A673 (cell line): ENCODE measurements at places on chromosomes 12 and 14. TPM values are rescaled to one million over a fixed set of nuclear protein-coding genes. Genes with fewer than 3 reads are reported as not detected.
A peak's percentile ranks its signal among the peaks of the same experiment; 100 is the strongest.

NGB gene
- not detected in 2 replicates for total RNA-seq

FGF6 gene
- not detected in 2 replicates for total RNA-seq

NT5DC3 gene
- total RNA-seq, result 18.2 and 19.7 TPM in 2 replicates

B3GNT4 gene
- total RNA-seq, result 0.15 and 0.22 TPM in 2 replicates

NOVA1 gene
- total RNA-seq, result 13.4 and 16.0 TPM in 2 replicates

DNA sequence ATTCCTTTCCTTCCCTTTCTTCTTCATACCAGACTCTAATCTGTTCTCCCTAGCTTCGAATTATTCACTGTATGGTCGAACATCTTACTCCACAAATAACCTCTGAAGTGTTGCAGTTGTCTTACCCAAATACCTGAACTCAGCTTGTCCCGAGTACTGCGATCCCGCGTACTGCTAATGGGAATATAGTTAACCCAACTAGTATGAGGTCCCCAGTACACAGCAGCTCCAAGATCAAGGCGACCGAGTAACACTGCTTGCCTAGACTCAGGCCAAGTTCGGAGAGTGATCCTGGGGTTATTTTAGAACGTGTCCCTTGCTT lies 462 bp upstream of the ETNK1 start:
- no peak for DNase-seq
- H3K27me3 ChIP-seq, result no peaks in the 10 kb centered on the region
- peaks cover 14% of the 10 kb centered on the region for H3K4me1 ChIP-seq

DNA sequence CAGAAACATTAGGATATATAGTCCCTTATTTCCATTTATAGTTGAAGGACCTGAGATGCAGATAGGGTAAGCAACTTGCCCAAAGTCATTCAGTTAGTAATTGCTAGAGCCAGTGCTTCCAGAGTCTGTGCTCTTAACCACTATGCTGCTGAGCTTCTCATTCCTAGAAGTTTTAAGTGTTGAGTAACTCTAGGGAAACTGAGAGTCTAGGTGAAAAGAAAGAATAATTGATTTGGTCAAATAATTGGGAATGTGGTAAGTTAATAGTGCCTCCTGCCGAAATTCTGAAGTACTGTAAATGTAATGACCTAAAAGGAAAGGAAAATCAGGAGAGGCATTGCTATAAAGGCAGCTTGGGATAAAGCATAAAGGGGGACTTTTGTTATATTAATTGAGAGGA lies 14.1 kb downstream of the PYROXD1 start:
- peaks cover 3% of the 10 kb centered on the region for H3K36me3 ChIP-seq
- no peak overlapping the region for H3K4me3 ChIP-seq
- peaks cover 5% of the 10 kb centered on the region for H3K4me1 ChIP-seq

DNA sequence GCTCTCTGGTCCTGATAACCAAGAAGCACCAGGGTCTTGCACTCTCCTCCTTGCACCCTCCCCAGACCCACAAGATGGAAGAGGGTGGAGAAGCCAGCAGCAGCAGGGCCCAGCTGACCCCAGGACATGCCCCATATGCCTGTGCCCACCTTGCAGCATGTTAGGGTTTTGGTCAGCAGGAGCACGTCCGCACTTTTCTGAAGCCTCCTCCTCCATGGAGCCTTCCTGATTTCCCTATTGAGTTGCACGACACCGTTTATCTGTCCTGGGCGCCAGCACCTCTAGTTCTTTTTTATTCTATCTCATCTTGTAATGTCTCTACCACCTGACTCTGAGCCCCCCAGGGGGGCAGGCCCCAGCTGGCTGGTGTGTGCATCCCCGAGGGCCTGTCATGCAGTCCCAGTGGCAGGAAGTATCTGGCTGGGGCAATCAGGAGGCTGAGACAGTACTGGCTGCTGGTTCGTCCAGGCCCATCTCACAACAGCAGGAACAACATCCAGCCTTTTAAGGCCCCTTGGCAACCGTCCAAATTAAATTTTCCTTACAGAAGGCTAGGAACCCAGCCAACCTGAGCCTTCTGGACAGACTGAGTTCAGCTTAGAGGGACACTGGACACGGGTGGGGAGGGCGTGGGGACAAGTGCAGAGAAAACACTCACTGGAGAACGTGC lies 39.6 kb downstream of the CCDC85C start:
- peak; percentile 54 for DNase-seq
- H3K36me3 ChIP-seq, result no peaks in the 10 kb centered on the region
- H3K27ac ChIP-seq, result no peak overlapping the region

GRCh38 chr12:86349196-86349595 lies 93.0 kb upstream of the MGAT4C start:
- no peak overlapping the region for H3K4me3 ChIP-seq
- no peaks in the 10 kb centered on the region for H3K27me3 ChIP-seq
- peaks cover 8% of the 10 kb centered on the region for H3K4me1 ChIP-seq
- H3K36me3 ChIP-seq, result no peaks in the 10 kb centered on the region
- peak overlapping the region; percentile 5 for H3K27ac ChIP-seq

- H3K27ac ChIP-seq, result no peak overlapping the region
- no peak for DNase-seq
- no peaks in the 10 kb centered on the region for H3K36me3 ChIP-seq
- H3K4me1 ChIP-seq, result peaks cover 12% of the 10 kb centered on the region
- no peaks in the 10 kb centered on the region for H3K27me3 ChIP-seq
Observed at GRCh38 chr14:103450416-103450815, 65.2 kb downstream of the MARK3 start.

DNA sequence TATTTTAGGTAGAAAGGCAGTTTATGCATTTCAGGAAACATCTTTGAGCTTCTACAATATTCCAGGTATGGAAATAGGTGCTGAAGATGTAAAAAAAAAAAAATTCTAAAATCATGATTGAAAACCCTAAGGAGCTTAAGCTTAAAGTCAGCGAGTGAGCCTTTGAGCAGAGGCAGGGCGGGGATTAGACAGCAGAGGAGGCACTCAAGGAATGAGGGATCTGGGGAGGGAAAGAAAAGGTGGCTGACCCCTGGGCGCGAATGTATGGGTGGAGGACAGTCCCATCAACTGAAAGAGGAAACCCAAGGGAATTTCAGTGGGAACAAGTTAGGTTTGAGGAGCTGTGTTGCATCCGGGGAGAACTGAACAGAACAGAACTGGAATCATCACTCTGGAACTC lies 6.4 kb upstream of the PTMS start:
- H3K4me3 ChIP-seq, result no peak overlapping the region
- H3K27ac ChIP-seq, result no peak overlapping the region
- no peak for DNase-seq
- peaks cover 12% of the 10 kb centered on the region for H3K4me1 ChIP-seq
- no peaks in the 10 kb centered on the region for H3K36me3 ChIP-seq
- H3K27me3 ChIP-seq, result no peaks in the 10 kb centered on the region

GRCh38 chr14:84857571-84857970 lies 672.4 kb upstream of the FLRT2 start:
- no peaks in the 10 kb centered on the region for H3K27me3 ChIP-seq
- no peak overlapping the region for H3K27ac ChIP-seq
- no peak overlapping the region for H3K4me3 ChIP-seq
- H3K4me1 ChIP-seq, result no peaks in the 10 kb centered on the region
- no peak for DNase-seq
- no peaks in the 10 kb centered on the region for H3K36me3 ChIP-seq

- no peaks in the 10 kb centered on the region for H3K36me3 ChIP-seq
- DNase-seq, result no peak
- H3K4me3 ChIP-seq, result no peak overlapping the region
- no peak overlapping the region for H3K27ac ChIP-seq
- no peaks in the 10 kb centered on the region for H3K4me1 ChIP-seq
Observed at GRCh38 chr12:113844495-113845210, 121.5 kb downstream of the RBM19 start.

- H3K36me3 ChIP-seq, result peaks cover 40% of the 10 kb centered on the region
- H3K4me1 ChIP-seq, result peaks cover 10% of the 10 kb centered on the region
- peak overlapping the region; percentile 57 for H3K4me3 ChIP-seq
- DNase-seq, result peak; percentile 96
Observed at GRCh38 chr14:24241829-24242443, 487 bp downstream of the TINF2 start.

- H3K4me3 ChIP-seq, result no peak overlapping the region
- no peak overlapping the region for H3K27ac ChIP-seq
- peaks cover 4% of the 10 kb centered on the region for H3K4me1 ChIP-seq
- no peaks in the 10 kb centered on the region for H3K36me3 ChIP-seq
- DNase-seq, result no peak
Observed at GRCh38 chr12:126107659-126108058, 1042.4 kb downstream of the AACS start.

DNA sequence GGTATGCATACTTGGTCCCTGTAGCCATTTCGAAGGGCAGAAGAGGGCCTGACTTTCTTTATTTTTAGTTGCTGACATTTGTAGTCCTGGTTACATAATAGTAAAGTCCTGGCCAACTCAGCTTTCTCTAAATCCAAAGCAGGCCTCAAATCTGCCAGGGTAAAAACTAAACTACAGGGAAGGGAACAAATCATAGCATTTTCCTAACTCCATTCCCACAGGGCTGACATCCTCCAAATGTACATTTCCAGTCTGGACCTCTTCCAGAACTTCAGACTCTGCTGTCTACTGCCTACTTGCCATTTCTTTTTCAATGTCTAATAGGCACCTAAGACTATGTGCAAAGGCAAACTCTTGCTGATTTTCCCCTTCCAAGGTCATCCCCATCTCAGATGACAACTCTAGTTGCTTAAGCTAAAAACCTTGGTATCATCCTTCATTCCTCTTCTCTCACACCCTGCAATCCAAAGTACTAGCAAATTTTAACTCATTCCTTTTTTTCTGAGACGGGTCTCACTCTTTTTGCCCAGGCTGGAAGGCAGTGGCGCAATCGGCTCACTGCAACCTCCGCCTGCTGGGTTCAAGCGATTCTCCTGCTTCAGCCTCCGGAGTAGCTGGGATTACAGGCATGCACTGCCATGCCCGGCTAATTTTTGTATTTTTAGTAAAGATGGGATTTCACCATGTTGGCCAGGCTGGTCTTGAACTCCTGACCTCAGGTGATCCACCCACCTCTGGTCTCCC lies 2.0 kb downstream of the DDIT3 start:
- no peaks in the 10 kb centered on the region for H3K27me3 ChIP-seq
- peaks cover 35% of the 10 kb centered on the region for H3K4me1 ChIP-seq

DNA sequence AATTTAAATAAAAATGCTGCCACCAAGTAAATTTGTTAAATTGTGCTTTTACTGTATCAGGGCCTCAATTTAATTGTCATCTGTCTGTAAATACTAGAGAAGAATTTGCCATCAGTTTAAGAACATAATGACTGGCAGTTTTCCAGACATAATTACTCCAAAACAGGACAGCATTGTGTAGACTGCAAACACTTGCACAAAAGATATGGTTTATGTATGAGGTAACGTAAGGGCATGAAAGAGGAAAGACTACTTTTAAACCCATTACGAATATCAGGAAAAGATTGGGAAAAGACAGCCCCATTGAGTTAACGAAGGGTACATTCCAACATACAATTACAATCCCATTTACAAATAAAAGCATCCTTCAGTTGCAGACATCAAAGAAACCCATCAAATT lies 59.8 kb upstream of the KRR1 start:
- peaks cover 11% of the 10 kb centered on the region for H3K4me1 ChIP-seq
- DNase-seq, result peak; percentile 74
- H3K27me3 ChIP-seq, result no peaks in the 10 kb centered on the region

DNA sequence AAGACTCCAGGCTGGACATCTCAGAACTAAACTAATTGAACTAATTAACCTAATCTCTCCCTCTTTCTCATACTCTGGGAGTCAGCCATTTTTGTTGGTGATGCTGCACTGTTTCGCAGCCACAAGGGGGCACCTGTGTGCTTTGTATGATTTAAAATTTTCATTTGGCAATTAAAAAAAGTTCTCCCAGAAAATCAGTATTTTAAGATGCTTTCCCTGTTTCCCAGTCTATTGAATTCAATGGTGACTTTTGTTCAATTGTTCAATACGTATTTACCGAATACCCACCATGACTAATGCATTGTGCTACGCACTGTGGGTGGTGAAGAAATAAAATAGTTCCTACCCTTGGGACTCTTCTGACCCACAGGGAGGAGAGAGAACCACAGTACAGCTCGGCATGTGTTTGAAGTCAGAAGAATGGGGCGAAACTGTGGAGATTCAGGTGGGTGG lies 63.7 kb downstream of the ZNF664 start:
- H3K27ac ChIP-seq, result no peak overlapping the region
- no peaks in the 10 kb centered on the region for H3K36me3 ChIP-seq
- peak; percentile 59 for DNase-seq
- no peak overlapping the region for H3K4me3 ChIP-seq

- no peaks in the 10 kb centered on the region for H3K27me3 ChIP-seq
- H3K36me3 ChIP-seq, result no peaks in the 10 kb centered on the region
- H3K4me3 ChIP-seq, result no peak overlapping the region
- H3K4me1 ChIP-seq, result no peaks in the 10 kb centered on the region
- no peak for DNase-seq
Observed at GRCh38 chr14:100472094-100472455, 115.1 kb downstream of the BEGAIN start.

DNA sequence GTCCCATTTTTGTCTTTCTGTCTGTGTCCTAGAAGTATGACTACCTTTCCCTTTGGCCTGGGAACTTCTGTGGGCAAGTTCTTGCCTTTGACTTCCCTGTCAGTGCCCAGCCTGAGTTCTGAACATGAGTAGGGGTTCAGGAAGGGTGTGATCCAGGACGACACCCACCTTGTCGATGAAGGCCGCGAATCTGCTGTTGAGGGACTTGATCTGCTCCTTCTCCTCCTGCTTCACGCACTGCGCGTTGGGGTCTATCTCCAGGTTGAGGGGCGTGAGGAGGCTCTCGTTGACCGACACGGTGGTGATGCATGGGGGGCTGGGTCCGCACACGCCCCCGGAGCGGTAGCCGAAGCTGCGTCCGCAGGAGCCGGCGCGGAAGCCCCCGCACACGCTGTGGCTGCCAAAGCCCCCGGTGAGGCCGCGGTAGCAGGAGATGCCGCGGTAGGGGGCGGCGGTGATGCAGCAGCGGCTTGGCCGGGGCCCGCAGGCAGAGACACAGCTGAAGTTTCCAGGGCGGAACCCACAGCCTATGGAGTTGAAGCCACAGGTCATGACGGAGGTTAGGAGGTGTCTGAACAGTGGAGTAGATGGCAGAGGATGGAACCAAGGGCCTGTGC lies at the start of gene KRT83:
Gene KRT83, minus strand, starts transcription at position 615 of the 617 bp plus-strand sequence. Its CDS starts 63 bp downstream, at position 552.
- H3K27ac ChIP-seq, result no peak within 1 kb of the TSS
- H3K27me3 ChIP-seq, result no peaks in the 10 kb centered on the region
- DNase-seq, result no peak
- H3K36me3 ChIP-seq, result no peaks in the 10 kb centered on the region
- no peaks in the 10 kb centered on the region for H3K4me1 ChIP-seq

- H3K4me1 ChIP-seq, result no peaks in the 10 kb centered on the region
- H3K27ac ChIP-seq, result no peak overlapping the region
- DNase-seq, result no peak
Observed at GRCh38 chr14:51595881-51596455, 55.7 kb upstream of the FRMD6 start.
